Left lung (tissue), 14 donors: ENCODE measurements at places on chromosomes 3 and 15. TPM values are rescaled to one million over a fixed set of nuclear protein-coding genes. Genes with fewer than 3 reads are reported as not detected.

DNA sequence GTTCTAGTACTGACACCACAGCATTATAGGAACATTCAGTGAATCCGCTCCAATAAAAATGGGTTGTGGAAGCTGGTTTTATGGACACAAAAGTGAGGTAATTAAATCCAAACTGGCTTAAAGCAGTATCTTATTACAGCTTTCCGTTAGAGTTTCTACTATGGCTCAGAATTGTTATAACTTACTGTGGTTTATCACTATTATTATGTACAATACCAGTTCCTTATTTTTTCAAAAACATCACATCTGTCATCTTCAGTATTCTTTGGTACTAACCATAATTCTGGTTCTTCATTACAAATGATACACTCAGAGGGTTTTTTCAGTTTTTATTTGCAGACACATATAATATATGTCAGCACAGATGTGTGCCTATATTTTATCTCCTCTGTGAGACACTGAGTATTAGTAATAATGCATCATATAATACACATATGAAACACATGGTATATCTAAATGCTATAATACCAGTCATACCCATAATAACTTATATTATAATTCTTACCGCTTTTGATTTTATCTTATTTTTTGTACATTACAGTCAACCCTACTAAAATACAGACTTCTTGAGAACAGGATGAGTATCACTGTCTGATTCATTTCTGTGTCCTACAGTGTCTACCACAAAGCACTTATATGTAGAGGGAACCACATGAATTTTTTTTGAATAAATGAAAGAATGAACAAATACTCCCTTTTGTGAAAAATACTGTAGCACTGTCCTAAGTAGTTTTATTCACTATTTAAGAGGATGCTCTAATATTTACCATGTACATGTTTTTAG is 39.0 kb downstream of the CMSS1 start:
- no peak overlapping the region for H3K4me3 ChIP-seq
- H3K4me1 ChIP-seq, result peaks cover 12% of the 10 kb centered on the region
- no peak for DNase-seq
- no peak overlapping the region for H3K27ac ChIP-seq
- H3K27me3 ChIP-seq, result no peaks in the 10 kb centered on the region
- H3K36me3 ChIP-seq, result no peaks in the 10 kb centered on the region

DNA sequence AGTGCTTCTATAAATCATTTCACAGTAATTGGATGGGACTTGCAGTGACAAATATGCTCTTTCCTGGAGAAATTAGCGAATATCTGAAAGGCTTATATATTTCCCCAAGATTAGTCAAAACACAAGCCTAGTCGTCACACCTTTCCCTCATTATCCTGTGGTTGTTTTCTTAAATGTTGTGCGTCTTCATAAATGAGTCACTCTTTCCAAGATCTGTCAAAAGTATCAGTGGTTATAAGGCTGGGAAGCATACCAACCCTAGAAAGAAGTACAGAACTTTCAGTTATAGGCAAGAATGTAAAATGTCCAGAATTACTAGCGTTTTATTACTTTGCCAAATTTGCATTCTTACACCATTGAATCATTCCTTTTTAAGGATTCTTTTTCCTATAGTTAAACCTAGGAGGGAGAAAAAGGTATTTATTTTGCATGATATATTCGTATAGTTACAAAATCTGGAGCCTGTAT is 33.6 kb downstream of the TMEM212 start:
- H3K36me3 ChIP-seq, result no peaks in the 10 kb centered on the region
- peaks cover 17% of the 10 kb centered on the region for H3K4me1 ChIP-seq
- no peak overlapping the region for H3K4me3 ChIP-seq
- H3K27ac ChIP-seq, result peak overlapping the region; percentile 53

DNA sequence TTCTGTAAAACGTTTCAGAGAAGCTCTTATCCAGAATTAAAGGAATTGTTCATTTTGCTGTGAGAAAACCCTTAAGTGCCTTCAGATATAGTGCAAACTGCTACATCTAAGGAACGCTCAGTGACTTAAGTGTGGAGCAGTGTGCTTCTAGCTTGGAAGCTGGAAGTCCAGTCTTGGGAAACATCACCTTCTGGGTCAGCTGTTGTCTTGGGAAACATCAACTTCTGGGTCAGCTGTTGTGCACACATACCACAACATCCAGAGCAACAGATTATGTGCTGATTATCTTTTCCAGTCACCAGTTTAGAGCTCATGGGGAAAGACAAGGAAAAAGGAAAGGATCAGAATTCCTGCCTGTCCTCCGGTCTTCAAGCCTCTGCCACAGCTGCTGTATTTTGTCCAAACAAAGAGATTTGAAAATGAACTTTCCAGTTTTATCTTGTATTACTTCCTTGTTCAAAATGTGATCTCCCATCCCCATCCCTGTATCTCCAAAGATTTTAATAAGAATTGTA is 713.6 kb downstream of the NSUN3 start:
- no peaks in the 10 kb centered on the region for H3K36me3 ChIP-seq
- no peak for DNase-seq
- H3K27ac ChIP-seq, result no peak overlapping the region
- H3K4me1 ChIP-seq, result no peaks in the 10 kb centered on the region
- no peak overlapping the region for H3K4me3 ChIP-seq

Gene PFN2
- 284 TPM for polyA plus RNA-seq

Gene TPRG1
- 0.52 TPM for polyA plus RNA-seq

DNA sequence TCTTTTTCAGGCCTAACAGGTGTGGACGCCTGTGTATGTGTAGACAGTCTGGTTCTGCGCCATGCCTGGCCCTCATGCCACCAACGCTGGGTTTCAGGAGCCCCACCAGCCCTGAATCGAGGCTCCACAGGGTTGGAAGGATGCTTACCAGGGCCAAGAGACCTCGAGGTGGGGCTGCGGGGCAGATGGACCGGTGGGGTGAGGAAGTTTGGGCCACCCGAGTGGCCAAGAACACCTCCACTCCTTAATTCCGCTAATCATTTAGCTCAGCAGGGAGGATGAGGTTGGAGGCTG is 6.0 kb upstream of the ONECUT1 start:
- no peak for DNase-seq
- no peaks in the 10 kb centered on the region for H3K4me1 ChIP-seq
- H3K4me3 ChIP-seq, result no peak overlapping the region

- no peaks in the 10 kb centered on the region for H3K27me3 ChIP-seq
- no peaks in the 10 kb centered on the region for H3K4me1 ChIP-seq
- no peak overlapping the region for H3K4me3 ChIP-seq
- H3K27ac ChIP-seq, result no peak overlapping the region
- no peak for DNase-seq
- H3K36me3 ChIP-seq, result no peaks in the 10 kb centered on the region
These were observed 191.3 kb downstream of the UBE3A start for GRCh38 chr15:25247407-25248038.

- H3K36me3 ChIP-seq, result no peaks in the 10 kb centered on the region
- H3K27ac ChIP-seq, result no peak overlapping the region
- no peak for DNase-seq
- no peaks in the 10 kb centered on the region for H3K4me1 ChIP-seq
- peaks cover 36% of the 10 kb centered on the region for H3K27me3 ChIP-seq
These were observed 25.2 kb downstream of the GOLGA6D start for GRCh38 chr15:75307778-75308390.

- no peak overlapping the region for H3K4me3 ChIP-seq
- H3K27ac ChIP-seq, result no peak overlapping the region
- no peaks in the 10 kb centered on the region for H3K36me3 ChIP-seq
- no peaks in the 10 kb centered on the region for H3K4me1 ChIP-seq
These were observed 106.0 kb downstream of the ARPP21 start for GRCh38 chr3:35745351-35745750.

DNA sequence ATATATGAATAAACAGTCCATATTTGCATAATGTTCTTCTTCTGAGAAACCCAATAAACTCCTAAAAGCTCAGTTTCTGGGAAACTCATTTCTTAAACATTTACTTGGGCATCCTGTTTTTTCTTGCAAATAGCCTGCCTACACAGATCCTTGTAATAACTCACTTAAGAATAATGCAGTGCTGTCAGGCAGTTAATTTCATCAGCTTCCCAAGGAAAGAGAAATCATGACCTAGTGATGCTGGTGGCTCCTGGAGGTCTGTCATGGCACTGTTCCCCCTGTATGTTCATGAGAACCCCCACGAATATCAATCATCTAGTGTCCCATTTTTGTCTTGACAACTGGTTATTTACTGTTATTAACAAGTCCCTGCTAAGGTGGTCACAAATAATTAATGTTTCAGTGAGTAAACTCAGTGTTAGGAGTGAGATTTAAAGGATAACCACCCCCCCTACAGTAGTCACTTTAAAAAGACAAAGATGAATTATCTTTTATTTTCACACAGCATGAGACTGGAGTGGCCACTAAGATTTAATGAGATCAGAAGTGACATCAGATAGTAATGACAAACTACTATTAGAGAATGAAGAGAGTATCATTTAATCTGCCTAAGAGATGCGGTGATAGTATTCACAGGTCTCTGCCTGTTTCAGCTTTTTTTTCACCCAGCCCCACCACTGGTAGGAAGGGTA is 279.5 kb upstream of the NECTIN3 start:
- no peak overlapping the region for H3K27ac ChIP-seq
- no peak overlapping the region for H3K4me3 ChIP-seq
- no peaks in the 10 kb centered on the region for H3K27me3 ChIP-seq
- no peaks in the 10 kb centered on the region for H3K36me3 ChIP-seq
- H3K4me1 ChIP-seq, result no peaks in the 10 kb centered on the region
- no peak for DNase-seq

GRCh38 chr15:101118615-101119014 is 133.2 kb downstream of the CHSY1 start:
- H3K36me3 ChIP-seq, result no peaks in the 10 kb centered on the region
- H3K27ac ChIP-seq, result no peak overlapping the region
- DNase-seq, result no peak
- no peak overlapping the region for H3K4me3 ChIP-seq

Gene PLA2G4D
- 0.17 TPM for polyA plus RNA-seq

DNA sequence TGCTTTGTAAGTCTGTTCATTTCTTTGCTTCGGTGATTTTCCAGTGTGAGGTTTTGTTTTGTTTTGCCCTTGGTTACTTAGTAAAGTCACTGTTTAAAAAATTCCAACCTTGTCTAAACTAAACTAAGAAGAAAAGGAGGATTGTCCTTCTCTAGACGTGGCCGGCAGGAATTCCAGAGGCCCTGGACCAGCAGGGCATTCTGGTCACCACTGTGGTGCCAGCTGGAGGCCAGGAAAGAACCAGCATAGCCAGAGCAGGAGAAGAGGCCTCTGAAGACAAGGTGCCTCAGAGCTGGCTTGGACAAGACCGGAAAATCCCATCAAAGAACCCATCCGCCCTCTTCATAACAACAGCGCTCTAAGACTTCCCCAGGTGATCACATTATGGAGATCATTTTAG is 8.2 kb downstream of the PLOD2 start:
- no peaks in the 10 kb centered on the region for H3K27me3 ChIP-seq
- no peaks in the 10 kb centered on the region for H3K36me3 ChIP-seq
- H3K27ac ChIP-seq, result no peak overlapping the region
- no peak for DNase-seq
- H3K4me3 ChIP-seq, result no peak overlapping the region
- peaks cover 3% of the 10 kb centered on the region for H3K4me1 ChIP-seq

DNA sequence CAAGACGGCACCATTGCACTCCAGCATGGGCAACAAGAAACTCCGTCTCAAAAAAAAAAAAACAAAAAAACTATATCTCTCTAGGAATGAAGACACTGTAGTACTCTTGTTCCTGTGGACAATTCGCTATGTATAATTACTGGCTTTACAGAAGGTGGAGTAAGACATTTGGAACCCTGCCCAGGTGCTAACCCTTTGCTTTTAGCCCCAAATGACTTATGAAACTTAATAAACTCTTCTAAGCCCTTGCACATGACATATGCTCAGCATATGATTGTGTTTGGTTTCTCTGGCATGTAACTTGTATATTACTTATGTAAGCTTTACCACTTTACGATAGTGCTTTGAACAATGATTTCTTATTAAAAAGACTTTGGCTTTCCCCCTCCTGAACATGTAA is 27.3 kb upstream of the PRTG start:
- no peaks in the 10 kb centered on the region for H3K4me1 ChIP-seq
- H3K4me3 ChIP-seq, result no peak overlapping the region
- DNase-seq, result no peak
- H3K27ac ChIP-seq, result no peak overlapping the region
- no peaks in the 10 kb centered on the region for H3K36me3 ChIP-seq

Gene SYNM
- polyA plus RNA-seq, result 7.0 TPM

DNA sequence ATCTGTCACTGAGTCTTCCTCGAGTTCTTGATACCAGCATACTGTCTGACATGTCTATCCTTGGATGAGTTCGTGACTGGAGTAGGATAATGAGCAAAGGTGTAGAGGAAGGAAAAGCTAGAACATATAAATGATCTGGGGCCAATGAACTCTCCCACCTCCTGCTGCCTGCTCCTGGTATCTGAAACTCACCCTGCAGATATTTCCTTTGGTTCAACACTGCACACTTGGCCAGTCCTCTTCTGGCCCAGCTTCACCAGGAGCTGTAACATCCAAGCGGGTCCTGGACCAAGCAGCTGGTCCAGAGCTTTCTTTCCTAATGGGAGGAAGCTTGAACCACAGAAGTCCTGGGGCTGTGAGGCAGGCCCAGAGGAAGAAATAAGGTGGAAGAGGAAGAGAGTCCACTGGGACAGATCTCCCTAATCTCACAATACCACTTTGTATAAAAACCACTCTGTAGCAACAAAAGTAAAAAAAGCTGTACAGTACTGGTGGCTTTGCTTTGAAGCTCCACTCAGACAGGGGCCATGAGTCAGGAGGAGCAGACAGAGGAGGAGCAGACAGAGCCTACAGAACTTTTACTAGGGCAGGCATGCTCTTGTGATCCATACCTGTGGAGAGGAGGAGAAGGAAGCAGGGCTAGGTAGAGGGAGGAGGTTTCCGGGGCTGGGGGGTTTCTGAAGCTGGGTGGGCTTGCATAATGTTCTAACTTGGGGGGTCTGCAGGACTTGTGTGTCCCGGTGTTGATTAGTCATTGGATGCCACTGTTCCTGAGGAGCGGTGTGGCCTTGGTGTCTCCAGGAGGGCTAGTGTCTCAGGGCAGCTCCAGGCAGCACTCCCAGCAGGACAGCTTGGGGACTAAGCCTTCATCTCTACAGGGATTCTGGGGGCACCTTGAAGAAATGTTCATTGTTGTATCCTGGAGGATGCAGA is 166.9 kb downstream of the ABHD5 start:
- H3K27ac ChIP-seq, result no peak overlapping the region
- H3K36me3 ChIP-seq, result no peaks in the 10 kb centered on the region
- H3K4me3 ChIP-seq, result no peak overlapping the region

DNA sequence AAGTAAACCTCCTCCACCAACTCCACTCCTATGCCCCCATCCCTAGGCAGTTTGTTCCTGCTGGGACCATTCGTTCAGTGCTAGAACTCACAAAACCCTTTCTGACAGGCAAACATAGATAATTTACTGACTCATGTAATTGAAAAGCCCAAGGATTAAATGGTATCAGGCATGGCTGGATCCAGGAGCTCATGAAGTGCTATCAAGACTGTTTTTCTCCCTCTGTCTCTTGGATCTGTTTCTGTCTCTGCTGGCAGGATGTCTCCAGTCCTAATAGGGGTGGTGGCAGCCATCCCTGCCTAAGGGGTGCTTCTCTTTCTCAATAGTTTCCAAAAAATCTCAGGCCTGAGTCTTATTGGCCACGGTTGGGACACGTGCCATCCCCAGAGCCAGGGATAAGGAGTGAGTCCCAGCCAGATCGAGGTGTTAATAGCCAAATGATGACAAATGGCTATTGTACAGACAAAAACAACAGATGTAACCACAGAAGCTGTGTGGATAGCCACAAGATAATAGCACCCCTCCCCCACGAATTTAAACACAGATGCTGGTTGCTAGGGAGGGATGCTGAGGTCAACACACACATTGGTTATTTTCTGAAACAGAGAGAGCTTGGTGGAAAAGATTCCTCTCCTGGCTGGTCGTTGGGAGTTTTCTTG is 168.6 kb downstream of the SHQ1 start:
- no peaks in the 10 kb centered on the region for H3K36me3 ChIP-seq
- no peaks in the 10 kb centered on the region for H3K27me3 ChIP-seq
- no peak overlapping the region for H3K27ac ChIP-seq
- DNase-seq, result no peak
- no peaks in the 10 kb centered on the region for H3K4me1 ChIP-seq
- H3K4me3 ChIP-seq, result no peak overlapping the region

Gene TM6SF1
- polyA plus RNA-seq, result 4.2 TPM
